ENCODE measurements at places on chromosomes 12 and 14.

DNA sequence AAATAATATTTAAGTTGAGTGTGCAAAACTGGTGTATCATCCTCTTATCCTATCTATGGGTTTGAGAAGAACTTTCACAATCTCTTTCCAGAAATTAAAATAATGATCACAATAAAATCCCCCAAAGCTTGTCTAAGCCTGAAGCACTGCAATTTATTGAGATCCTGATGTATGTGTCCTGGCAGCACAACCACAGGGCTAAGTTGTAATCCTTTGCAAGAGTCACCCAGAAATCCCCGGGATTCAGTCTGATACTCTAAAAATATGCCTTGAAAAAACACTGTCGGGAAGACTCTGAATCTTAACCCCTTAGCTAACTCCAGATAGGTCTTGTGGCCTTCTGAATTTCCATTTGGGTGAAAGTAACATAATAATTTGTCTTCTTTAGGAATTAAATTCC, 40.3 kb upstream of the STXBP6 start:
- no peak for DNase-seq

DNA sequence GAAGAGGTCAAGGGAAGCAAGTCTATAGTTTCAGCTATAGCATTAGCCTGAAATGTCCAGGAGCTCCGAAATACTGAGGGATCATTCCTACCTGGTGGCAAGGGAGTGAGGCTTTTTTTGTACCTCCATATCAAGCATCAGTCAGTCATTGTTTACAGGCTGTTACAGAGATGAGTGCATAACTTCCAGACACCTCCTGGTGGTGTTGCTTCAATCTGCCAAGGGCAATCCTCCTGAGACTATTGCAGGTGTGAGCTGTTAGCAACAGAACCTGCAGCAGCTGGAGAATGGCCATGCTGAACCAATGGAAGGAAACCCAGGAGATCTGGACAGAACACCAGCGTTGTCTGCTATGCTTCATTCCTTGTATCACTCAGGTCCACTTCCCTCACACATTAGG, 80.0 kb upstream of the SLC8A3 start:
- no peak for DNase-seq

DNA sequence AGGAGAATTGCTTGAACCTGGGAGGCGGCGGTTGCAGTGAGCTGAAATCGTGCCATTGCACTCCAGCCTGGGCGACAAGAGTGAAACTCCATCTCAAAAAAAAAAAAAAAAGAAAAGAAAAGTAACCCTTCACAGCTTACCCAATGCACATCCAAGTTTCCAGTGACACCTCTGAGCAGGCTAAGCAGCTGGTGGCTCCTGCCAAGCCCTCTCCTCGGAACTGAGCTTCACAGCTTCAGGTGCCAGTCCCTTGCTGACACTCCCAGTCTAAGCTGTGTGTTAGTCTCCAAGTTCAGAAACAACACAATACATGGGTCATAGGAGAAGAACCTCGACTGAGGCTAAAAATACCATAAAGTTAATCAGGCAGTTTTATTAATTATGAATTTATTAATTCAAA, 7.9 kb downstream of the CD9 start:
- no peak for DNase-seq

DNA sequence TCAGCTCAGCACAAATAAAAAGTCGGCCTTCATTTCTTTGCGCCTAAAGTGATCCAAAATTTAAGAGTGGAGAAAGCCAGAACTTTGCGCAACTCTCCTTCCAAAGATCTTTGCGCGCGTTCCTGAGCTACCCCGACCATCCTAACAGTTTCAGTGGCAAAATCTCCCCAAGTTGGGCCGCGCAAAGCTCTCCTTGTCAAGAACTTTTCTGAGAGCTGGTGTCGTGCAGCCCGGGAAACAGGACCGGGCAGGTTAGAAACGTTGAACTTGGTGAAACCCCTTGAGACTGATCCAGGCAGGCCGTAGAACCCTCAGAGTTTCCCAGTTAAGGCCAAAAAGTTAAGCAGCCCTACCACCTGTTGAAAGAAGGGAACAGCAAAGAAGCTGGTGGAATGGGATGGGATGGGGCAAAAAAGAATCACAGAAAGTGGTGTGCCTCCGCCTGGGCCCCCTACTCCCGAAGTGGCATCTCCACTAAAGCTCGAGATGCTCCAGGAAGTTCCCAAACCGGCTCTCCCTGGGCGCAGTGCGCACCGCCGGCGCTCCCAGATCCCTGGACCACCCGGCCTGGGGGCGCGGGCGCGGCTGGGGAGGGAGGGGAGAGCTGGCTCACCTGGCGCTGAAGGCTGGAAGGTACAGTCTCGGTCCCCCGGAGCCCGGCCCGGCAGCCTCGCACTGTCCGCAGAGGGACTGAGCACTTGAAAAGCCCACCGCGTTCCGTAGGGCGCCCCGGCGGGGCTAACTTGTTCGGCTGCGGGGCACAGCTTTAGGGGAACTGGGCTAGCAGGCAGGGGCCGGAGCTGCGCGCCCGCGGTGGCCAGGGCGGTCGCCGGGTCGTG, 768 bp downstream of the DBX2 start:
- DNase-seq = no peak

DNA sequence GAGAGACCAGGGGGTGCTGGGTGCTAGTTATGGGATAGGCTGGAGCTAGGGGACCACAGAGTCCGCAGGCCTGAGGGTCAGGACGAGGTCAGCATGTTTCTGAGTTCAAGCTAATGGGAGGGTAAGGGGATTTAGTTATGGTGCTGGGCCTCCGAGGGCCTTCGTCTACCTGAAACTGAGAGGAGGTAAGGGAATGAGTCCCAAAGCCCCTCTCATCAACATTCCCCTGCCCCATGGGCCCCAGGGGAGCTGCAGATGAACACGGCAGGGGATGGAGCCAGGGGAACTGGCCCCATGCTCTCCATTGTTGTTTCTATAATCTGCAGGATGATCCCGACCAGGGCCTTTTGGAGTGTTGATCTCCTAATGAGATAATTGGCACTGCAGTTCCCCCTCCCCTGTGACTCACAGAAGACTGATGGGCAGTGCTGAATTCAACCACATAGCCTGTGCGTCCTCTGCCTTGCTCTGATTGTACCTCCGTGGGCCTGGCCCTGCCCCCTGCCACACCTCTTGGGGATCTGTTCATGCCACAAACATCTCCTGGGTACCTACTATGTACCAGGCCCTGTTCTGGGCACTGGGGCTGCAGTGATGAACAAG, 21.4 kb downstream of the FAIM2 start:
- DNase-seq = no peak
